ENCODE measurements at places on chromosomes 1 and 21. TPM values are rescaled to one million over a fixed set of nuclear protein-coding genes. Genes with fewer than 3 reads are reported as not detected.

C1orf167 gene
- not detected for total RNA-seq

TMED5 gene
- 30.3 TPM for total RNA-seq

CHRM3 gene
- total RNA-seq: 0.02 TPM

CROCC gene
- 7.2 TPM for total RNA-seq

LRRC3 gene
- 1.3 TPM for total RNA-seq

KIAA1614 gene
- 0.80 TPM for total RNA-seq

LCE1C gene
- not detected for total RNA-seq

NMNAT2 gene
- 0.60 TPM for total RNA-seq

AMY2A gene
- not detected for total RNA-seq

NUF2 gene
- total RNA-seq: 24.1 TPM

Data from A549 treated with DMSO at 1 μM for 4 hours (cell line).